ENCODE measurements at places on chromosomes 5 and 9.
A peak's percentile ranks its signal among the peaks of the same experiment; 100 is the strongest.

DNA sequence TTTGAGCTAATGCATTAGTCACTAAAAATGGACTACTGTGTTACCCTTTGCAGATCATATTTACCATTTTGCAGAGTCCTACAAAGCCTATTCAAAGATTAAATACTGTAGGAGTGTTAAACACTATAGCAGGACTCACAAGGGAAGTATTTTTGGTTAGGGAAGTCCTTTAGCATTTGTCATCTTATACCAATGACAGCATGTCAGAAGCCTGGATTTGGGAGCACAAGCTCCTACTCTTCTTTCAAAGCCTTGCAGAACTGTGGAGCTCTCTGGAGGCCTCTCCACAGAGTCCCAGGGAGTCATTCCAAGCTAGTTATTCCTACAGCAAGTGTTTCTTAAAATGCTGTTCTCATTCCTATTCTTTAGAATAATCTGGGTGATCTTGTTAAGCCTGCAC lies 288.8 kb downstream of the PIK3R1 start:
- no peak for DNase-seq

GRCh38 chr9:121550569-121551512 lies 51.2 kb upstream of the GGTA1 start:
- DNase-seq: peak; percentile 61

DNA sequence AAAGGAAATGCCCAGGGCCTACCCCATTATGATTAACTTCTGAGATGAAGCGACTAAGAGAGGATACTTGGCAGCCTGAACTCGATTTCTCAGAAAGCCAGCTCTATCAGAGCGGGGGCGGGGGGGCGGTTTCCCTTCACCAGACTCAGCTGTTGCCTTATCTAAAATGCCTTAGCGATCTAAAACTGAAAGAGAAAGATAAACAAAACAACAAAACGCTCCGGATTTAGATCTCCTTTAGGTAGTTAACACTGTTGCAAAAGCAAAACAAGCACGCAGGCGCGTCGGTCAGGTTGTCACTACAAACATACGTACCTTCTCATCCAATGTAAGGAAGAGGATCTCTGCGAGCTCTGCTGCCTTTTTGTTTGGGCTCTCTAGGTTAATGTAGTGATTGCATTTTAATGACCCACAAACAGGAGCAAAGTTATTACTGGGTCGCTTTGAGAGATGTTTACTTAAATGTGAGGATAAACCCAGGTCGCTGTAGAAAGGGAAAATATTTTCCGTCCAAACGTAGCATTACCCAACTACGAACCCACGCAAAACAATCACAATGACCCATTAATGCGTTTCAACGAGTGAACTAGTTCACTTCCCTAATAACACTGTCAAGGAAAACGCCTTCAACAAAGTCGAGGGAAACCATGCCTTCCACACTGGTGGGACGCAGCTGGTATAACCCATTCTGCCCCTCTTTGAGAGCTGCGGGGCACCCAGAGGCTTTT lies 982 bp downstream of the EPB41L4A start:
- peak; percentile 26 for DNase-seq

- no peak for DNase-seq
Observed at GRCh38 chr5:16897284-16897704, 38.8 kb downstream of the MYO10 start.

DNA sequence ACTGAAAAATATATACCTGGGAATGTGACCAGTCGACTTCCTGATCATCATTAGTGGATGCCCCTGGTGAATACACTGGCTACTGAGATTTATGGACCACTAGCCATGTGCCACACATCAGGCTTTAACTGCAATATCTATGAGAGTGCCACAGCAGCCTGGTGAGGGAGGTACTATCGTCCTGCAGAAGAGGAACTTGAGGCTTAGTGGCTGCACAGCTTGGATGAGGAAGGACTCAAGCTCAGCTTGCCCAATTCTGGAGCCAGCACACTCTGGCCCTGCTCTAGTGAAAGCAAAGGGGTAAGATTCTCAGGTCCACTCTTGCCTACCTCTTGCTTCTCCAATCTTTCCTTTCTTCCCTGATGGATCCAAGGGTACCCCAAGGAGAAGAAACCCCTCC lies 129.3 kb downstream of the ENTREP1 start:
- DNase-seq: no peak

GRCh38 chr9:73200694-73201452 lies 49.2 kb downstream of the ANXA1 start:
- no peak for DNase-seq

DNA sequence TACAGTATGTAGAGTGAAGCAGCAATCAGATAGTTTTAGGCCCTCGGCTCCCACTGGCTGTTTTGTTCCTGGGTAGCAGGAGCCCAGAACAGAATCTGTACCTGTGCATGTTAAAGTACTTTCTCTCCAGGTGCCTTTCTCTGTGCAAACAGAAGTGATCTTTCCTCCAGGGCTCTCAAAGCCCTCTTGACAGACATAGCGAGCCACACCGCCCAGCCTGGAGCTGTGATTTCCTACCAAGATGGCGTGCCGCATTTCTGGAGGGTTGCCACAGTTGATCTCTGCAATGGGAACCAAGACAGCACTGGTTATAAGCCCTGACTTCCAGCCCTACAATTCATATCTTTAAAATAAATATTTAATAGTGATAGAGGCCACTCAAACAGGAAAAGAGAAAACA lies 50.9 kb downstream of the SUSD1 start:
- no peak for DNase-seq

GRCh38 chr9:109022873-109023272 lies 9.6 kb upstream of the CTNNAL1 start:
- DNase-seq: no peak

- no peak for DNase-seq
Observed at GRCh38 chr9:124347968-124348358, 67.3 kb downstream of the PSMB7 start.

DNA sequence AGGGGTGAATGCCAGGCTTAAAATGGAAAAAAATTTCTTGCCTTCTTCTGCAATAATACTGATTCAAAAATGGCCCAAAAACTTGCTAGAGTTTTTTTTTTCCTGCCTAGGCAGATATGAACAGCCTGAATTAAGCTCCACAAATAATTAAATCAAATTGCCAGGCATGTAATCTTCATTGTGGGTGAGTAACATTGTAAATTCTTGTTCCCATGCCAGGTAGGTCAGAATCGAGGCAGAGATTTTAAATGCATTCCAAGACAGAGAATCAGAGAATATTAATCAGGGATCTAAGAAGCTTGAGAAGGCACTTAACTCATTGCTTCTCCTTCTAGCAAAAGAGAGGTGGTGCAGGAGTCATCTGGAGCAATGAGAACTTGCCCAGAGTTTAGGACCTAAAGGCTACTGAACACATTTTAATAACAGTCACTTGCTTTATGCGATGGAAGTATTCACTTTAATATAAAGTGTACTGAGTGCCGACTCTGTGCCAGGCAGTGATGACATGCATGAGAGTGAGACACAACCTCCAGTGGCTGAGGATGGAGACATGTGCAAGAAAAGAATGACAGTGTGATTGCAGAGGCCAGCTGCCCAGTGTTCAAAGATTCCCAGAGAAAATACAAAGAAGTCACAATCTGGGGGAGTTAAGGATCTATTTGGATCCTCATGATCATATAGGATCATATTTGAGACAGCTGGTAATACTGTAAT lies 102.3 kb downstream of the APBA1 start:
- DNase-seq: no peak

- DNase-seq: no peak
Observed at GRCh38 chr5:31825518-31826068, 186.7 kb downstream of the PDZD2 start.

DNA sequence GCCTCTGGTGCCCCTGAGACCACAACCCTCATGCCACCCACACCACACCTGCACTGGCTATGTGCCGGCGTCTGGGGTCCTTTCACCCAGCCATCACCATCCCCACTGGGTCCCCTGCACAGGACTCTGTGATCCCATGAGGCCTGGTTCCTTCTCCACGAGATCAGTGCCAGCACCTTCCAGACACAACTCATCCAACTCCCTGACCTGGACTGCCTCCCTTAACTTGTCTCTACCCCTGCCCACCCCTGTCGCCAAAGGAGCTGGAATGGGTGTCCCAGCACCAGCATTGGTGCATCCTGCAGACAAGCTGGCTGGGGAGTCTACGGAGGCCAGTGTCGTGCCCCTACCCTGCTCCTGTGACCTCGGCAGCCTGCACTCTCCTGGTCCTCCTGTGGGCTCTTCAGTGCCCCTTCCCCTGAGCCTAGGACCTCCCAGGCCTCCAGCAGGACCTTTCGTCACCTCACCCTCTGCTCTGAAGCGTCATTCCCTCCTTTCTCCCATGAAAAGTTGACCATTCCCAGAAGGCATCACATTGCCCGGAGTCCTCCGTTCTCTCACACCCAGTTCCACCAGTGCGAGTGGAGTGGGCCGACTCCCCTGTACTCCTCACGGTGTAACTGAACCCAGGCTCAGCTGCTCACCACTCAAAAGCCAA lies 87.7 kb downstream of the NSUN2 start:
- no peak for DNase-seq

GRCh38 chr9:18297056-18297841 lies 176.7 kb upstream of the ADAMTSL1 start:
- no peak for DNase-seq

DNA sequence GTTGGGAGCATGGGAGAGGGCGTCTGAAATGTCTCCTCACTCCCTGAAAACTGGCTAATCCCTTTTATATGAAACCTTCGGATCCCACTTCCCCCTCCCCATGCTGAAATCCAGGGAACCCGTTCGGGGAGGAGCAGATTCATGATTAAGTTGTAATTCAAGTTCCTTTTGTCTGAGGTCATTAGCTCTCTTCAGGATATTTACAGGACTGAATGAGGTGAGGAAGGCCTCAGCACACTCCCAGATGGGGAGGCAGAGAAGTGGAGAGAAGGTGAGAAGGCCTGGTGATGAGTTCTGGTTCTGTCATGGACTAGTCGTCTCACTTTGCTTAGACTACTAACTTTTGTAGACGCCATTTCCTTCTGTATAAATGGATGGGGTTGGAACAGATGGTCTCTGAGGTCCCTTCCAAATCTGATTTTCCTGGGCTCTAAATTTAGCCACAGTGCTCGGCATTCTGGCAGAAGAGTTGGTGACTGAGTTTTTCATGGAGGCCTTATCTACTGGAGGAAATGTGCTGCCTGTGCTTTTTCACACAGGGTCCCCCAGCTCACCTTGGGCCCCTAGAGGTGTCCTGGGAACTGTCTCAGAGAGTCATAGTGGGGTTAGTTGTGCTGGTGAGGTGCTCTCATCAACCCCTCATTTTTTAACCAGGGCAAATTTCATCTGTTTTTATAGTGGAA lies 62.3 kb downstream of the PRDM6 start:
- DNase-seq: no peak

- no peak for DNase-seq
Observed at GRCh38 chr9:114397219-114397847, 9.6 kb upstream of the AKNA start.

DNA sequence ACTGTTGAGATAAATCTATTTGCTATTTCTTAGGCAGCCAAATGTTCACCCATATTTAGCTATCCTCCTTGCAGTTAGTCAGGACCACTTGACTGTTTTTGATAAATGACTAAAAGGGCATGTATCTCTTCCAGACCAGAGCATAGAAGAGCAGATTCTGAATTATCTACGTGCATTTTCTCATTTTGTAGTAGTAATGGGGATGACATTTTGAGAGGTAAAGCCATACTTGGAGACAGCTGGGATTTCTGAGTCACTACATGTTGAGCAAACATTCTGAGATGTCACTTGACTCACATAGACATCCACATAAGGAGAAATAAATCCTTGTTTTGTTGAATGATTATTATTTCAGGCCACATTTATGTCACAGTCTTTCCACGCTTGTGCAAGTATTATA lies 297.6 kb downstream of the CDH10 start:
- DNase-seq: no peak

DNA sequence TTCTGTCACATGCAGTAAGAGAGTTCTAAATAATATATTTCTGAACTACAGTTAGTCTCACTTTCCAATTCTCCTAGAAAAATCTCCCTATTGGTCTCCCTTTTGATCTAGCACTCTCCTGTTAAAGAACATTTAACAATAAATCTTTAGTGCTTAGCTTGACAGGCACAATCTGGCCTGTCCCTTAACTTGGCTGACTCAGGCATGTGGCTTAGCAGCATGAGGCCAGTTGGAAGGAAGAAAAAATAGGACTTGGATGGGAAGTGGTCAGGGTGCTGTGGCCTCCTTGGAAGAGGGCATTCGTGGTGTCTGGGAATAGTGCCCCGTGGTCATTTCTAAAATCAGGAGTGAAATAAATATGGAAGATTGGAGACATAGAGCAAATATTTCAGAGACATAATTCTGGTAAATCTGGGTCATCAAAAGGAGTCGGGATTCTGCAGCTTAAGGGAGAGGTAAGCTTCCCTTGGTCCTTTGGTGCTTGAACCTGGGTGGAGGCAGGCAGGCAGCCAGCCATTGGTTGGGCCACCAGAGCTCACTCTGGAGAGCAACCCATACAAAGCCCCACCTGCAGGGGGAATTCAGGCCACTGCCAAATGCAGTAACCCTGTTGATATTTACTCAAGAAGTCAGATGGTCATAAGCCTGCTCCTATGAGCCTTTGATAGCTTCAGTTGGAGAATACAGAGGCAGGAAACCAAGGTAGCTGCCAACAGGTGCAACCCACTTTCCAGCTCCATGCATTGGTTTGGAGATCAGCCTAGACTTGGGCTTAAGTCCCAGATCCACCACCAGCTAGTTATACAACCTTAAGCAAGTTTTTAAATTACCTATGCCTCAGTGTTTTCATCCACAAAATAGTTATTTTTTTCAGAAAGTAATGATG lies 28.8 kb upstream of the TLE4 start:
- no peak for DNase-seq

DNA sequence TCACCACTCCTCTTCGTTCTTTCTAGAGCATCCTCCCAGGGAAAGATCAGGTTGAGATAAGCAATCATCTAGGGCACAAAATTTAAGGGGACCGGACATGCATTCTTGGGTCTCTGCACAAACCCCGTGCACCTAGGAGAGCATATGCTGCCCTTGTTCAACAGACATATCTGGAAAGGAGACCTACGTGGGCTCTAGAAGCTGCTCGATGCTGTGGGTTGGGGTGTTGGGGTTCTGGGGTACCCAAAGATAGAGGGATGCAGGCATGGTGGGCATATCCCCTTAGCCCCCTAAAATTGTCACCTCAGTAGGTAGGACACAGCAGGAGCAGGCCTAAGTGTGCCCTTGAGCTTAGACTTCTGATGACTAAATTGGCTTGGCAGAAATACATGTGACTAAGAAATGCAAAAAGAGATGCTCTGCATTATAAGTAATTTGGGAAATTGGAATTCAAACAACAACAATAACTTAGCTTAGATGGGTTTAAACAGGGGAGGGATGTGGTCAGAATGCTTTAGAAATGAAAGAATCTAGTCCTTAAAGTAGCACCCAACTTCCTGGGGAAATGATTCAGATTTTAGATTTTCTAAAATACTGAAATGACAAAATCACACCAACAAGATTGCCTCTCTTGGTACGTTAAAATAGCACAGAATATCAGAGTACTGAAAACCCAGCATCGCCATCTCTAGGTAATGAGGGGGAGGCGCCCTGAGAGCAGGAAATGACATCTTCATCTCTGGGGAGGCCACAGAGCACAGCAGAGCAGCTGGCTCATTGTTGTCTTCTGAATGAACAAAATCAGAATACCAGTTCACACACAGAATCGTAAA lies 172.3 kb downstream of the GNA14 start:
- no peak for DNase-seq

Data from effector memory CD8-positive, alpha-beta T cell (primary cell).